ENCODE measurements at places on chromosomes 11 and 22.
A peak's percentile ranks its signal among the peaks of the same experiment; 100 is the strongest.

GRCh38 chr11:35138606-35138942 is 397 bp upstream of the CD44 start:
- no peak for DNase-seq
- H3K4me1 ChIP-seq = peaks cover 28% of the 10 kb centered on the region
- H3K36me3 ChIP-seq = no peaks in the 10 kb centered on the region

DNA sequence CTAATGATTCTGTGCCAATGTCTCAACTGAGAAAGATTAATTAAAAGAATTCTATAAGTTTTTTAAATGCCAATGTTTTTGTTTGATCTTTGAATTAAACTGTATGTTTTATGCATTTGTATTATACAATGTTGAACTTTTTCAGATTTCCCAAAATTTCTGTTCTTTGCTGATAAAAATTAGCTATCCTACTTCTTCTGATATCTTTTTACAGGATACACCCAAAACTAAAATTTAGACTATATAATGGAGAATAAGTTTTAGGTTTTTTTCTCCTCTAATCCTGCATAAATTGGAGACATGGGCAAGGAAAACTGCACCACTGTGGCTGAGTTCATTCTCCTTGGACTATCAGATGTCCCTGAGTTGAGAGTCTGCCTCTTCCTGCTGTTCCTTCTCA is at the start of gene OR5L2:
Gene OR5L2, plus strand, starts transcription at position 301 of the 400 bp plus-strand sequence. Its CDS starts 0 bp downstream, at position 301.
- H3K27me3 ChIP-seq = no peaks in the 10 kb centered on the region
- H3K27ac ChIP-seq = no peak within 1 kb of the TSS
- H3K4me1 ChIP-seq = no peaks in the 10 kb centered on the region
- no peaks in the 10 kb centered on the region for H3K36me3 ChIP-seq

DNA sequence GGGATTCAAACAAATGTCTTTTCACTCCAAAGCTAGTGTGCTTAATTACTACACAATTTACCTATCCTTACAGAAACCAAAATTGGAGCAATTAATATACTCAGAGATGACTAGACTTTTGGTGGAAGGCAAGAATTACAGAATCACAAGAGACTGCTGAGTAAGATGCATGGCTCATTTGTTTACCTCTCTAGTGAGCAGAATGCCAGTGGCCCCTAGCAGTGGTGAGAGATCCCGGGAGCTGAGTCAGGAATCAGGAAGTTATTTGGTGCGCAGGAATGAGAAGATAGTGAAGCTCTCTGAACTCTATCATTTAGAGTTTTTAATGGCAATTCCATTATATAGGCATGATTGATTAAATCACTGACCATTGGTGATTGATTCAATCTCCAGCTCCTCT is 188.9 kb upstream of the SESN3 start:
- no peak for DNase-seq
- no peaks in the 10 kb centered on the region for H3K27me3 ChIP-seq
- H3K36me3 ChIP-seq = no peaks in the 10 kb centered on the region
- H3K27ac ChIP-seq = no peak overlapping the region

- peaks cover 16% of the 10 kb centered on the region for H3K4me1 ChIP-seq
- DNase-seq = no peak
- no peaks in the 10 kb centered on the region for H3K27me3 ChIP-seq
- no peak overlapping the region for H3K4me3 ChIP-seq
- no peaks in the 10 kb centered on the region for H3K36me3 ChIP-seq
- H3K27ac ChIP-seq = no peak overlapping the region
These were observed 67.2 kb upstream of the BMAL1 start for GRCh38 chr11:13210424-13210823.

DNA sequence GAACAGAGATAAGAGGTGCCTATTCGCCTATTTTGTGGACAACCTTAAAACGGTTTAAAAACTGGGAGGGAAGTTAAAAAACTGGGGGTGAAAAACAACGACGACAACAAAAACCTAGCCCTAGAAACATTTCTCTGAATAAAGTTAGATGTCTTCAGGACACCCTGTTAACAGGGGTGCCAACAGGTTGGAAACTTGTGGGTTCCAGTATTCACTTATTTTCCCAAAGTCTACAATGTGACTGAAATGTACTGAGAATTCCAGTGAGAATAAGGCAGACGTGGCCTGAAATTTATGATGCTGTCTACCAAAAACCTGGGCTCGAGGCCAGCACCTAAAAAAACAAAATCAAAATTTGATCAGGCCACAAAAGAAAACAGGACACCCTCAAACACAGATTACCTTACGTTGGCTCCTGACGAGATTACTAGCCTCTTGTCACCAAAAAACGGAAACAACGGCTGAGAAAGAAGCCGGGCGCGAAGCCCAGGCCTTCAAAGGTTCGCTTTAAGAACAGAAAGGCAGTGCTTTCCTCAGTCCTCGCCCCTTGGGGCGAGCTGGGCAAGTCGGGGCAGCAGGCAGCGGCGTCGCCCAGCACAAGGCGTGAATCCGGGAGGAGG is 906 bp downstream of the CCDC90B start:
- H3K4me3 ChIP-seq = peak overlapping the region; percentile 88
- H3K27ac ChIP-seq = peak overlapping the region; percentile 98
- no peaks in the 10 kb centered on the region for H3K27me3 ChIP-seq
- no peak for DNase-seq
- peaks cover 19% of the 10 kb centered on the region for H3K4me1 ChIP-seq
- no peaks in the 10 kb centered on the region for H3K36me3 ChIP-seq
